Stimulated activated naive CD4-positive, alpha-beta T cell treated with Interleukin-2 at 50 U/mL for 16 hours (primary cell): ENCODE measurements at places on chromosomes 5 and 9.
A peak's percentile ranks its signal among the peaks of the same experiment; 100 is the strongest.

- no peak for DNase-seq
These were observed 9.5 kb downstream of the NUDT2 start for GRCh38 chr9:34338665-34339385.

GRCh38 chr5:110751902-110752762, 13.3 kb downstream of the SLC25A46 start:
- DNase-seq, result peak; percentile 5

DNA sequence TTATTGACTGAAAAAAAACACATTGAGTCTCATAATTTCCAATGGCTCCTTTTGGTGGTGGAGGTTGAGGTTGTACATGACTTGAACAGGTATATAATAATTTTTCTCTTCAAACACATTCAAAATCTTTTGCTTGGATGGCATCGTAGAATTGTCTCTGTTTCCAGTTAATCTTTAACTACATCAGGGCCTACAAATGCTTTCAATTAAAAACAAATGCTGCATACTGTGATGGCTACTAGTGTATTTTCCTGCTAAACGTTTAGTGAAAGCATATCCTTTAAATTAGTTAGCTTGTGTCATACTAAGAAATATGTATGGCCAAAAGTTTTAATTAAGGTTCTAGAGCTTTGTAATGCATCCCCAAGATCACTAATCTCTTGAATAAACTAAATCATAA, 313.8 kb downstream of the SLF1 start:
- no peak for DNase-seq

GRCh38 chr5:68420476-68421344, 205.2 kb downstream of the PIK3R1 start:
- no peak for DNase-seq

DNA sequence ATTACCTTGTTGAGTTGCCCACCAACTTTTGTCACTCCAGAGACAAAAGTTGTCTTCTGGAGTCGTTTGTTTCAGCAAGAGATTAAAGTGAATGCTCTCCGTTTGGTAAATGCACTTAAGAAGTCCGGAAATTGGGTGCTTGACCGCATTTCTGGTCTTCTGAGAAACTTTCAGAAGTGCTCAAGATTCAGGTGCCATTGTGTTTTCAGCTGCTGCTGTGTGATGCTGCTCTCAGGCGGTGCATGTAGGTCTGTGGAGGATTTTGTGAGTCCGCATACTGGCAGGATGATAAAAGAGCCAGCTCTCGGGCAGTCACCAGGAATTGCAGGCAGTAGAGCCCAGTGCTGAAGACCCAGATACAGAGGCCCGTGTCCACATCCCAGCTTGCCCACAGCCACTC, 5.9 kb upstream of the NFIL3 start:
- no peak for DNase-seq

DNA sequence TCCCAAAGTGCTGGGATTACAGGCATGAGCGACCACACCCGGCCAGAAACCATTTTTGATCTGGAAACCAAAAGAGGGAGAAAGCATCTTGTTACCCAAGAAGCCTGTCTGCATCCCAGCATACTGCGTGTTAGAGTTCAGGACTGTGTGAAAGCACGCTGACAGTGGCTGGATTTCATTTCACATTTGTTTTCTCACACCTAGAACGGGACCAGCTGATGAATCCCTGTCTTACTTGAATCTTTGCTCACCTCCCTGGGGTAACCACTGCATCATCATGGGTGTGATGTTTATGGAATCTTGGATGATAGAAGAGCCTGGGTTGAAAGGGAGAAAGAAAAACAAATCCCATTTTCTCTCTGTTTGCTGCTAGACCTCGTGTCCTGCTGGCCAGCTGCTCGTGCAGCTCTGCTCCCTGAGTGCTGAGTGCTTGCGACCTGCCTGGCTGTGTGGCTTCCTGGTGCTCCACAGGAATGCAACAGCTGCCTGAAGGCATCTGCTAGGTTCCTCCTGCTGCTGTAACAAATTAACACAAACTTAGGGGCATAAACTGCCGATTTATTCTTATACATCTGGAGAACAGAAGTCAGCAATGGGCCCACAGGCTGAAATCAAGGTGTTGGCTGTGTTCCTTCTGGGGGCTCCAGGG, 378.3 kb upstream of the DAP start:
- no peak for DNase-seq

DNA sequence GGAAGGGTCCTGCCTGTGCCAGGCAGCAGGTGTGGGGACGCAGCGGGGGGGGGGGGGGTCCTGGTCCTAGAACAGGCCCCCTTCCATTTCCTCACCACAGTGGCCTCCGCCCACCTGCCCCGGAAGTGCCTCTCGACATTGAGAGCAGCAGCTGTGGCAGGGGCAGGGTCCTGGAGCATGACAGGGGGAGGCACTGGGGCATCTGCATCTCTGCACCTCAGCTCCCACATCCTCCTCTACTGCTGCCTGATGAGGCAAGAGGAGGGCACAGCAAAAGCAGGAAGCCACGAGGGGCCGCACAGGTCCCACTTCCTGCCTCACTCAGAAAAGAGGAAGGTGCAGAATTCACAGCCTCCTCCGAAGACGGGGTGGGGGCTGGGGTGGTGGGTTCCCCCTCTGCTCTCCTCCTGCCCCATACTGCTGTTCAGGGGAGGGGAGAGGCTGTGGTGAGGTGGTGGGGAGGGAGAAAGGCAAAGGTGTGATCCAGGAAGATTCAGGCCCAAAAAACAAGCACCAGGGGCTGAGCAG, 14.8 kb downstream of the AKNA start:
- DNase-seq, result peak; percentile 75

- no peak for DNase-seq
These were observed 13.7 kb upstream of the MTAP start for GRCh38 chr9:21788752-21789151.

GRCh38 chr5:145811834-145812625, 23.1 kb downstream of the PRELID2 start:
- DNase-seq, result no peak

DNA sequence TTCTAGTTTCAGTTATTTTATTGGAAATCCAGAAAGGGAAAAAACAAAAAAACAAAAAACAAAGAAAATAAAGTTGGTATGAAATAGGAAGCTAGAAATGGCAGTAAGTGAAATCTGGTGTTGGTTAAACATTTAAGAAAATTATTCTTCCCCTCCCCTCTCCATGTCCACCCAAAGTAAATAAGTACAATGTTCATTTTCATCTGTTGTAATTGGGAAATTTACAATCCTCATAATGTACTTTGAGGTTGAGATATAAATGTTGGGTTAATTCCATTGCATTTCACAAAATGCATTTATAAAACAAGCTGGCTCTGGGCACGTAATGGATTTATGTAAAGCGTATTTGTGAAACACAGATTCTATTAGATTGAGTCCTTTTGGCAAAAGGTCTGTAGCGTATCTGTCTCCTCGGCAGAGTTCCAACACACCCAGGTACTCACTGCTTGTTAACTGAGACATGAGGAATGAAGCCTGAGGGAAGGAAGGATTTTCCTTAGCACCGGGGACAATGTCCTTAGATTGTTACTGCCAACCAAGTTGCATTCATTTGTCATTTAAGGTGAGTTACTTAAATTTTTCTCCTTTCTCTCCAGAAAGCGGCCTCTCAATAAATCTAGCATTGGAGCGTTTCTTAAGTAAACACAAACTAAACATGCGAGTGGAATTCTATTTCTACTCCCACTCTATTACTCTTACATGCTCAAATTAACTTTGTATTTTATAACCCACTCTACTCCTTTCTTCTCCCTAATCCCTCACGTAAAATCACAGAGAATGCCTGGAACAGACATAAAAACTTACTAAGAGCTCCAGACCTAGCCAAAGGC, 912.3 kb upstream of the WWC1 start:
- no peak for DNase-seq

- DNase-seq, result no peak
These were observed 9.3 kb downstream of the PHF2 start for GRCh38 chr9:93585695-93586094.

DNA sequence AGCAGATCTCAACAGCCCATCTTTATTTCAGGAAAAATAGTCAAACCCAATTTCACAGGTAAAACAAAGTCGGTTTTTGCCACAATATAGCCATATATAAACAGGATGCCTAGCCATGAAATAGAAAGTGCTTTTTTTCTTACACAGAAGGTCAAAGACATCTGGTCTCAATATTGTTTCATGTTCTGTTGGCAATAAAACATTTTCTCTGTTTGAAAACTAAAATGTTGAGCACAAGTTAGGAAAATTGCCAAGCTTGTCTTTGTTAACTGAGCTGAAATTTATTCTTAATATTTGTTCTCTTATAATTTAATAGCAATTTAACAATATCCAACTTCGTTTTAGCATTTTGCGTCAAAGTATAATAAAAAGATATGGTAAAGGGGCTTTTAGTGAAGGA, 673.4 kb downstream of the DTWD2 start:
- DNase-seq, result no peak

GRCh38 chr5:143040622-143041021, 270.4 kb downstream of the ARHGAP26 start:
- DNase-seq, result no peak

DNA sequence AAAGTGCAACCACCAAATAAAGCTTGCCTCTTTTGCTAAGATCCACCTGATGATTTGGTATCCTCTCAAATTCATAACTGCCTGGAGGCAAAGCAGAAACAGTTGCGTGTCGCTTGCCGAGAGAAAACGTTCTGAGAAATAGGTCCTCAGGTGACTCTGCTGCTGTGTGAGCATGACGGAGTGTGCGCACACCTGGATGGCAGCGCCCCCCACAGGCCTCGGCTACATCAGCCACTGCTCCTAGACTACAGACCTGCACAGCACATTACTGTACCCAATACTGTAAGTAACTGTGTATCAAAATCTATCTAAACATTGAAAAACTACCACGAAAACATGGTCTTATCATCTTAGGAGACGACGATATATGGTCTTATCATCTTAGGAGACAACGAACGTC, 87.4 kb downstream of the CAMSAP1 start:
- DNase-seq, result no peak

DNA sequence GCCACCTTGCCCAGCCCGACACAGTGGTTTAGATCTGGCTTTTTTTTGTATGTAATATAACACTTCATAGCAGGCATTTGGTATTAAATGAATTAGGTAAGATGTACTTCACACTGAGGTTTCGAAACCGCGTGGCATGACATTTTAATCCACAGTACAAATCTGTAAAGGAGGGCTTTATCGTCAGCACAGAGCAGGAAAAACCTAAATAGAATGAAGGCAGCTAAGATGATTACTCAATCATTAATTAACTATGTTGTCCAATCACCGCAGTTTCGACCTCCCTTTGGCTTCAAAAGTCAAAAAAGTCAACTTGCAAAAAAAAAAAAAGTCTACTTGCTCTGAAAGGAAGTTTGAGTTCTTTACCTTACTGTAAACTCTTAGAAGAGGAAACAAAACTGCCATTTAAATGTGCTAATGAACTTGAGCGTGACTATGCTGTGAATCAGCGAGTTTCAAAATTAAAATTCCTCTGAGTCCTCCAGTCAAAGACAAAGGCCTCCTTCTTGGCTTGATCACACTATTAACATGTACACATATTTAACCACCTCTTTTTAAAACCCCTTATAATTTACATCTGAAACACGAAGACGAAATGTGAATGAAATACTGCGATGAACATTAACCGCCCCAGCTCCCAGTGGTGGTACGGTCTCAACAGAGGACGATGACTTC, 698 bp upstream of the SEC24A start:
- peak; percentile 39 for DNase-seq

DNA sequence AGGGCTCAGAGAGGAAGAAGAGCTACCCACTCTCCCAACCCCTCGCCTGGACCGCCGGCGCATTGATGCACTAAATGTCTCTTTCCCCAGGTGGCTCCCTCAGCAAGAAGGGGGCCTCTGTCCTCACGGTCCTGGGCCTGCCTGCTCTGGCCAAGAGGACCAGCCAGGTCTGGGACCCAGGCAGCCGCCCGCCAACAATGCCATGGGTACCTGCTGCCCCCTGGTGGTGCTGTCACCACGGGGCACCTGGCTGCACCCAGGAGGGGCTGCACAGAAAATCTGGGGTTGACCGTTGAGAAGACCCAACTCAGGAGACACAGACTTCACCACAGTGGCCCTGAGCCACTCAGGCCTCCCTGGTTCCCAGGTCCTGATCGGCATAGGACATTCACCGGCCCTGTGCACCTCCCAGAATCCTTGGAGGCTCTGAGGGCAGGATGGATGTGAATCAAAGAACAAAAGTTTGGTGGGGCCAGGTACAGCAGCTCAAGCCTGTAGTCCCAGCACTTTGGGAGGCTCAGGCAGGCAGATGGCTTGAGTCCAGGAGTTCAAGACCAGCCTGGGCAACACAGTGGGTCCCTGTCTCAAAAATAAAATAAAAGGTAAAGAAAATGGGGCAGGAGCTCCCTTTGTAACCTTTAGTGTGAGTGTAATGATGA, 2.4 kb upstream of the VAV2 start:
- DNase-seq, result peak; percentile 68

- no peak for DNase-seq
These were observed 50.9 kb downstream of the BOD1 start for GRCh38 chr5:173565491-173566072.

GRCh38 chr9:101586651-101587050, 8.1 kb downstream of the PPP3R2 start:
- no peak for DNase-seq

DNA sequence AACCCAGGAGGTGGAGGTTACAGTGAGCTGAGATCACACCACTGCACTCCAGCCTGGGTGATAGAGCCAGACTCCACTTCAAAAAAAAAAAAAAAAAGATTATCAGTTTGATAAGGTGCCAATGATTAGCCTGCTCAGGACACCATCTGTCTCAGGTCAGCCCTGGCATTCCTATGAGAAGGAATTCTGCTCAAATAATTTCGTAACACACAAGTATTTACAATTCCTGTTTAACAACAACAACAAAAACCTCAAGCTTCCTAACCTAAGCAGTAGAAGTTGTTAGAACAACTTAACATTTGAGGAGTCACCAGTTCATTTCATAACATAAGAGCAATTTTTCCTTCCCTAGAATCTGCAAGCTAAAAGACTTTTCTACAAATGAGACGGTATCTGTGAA, 85.0 kb downstream of the LHFPL2 start:
- no peak for DNase-seq

- DNase-seq, result no peak
These were observed 2.1 kb downstream of the MAMDC4 start for GRCh38 chr9:136854113-136854841.

- no peak for DNase-seq
These were observed 13.8 kb upstream of the CTSL start for GRCh38 chr9:87711857-87712800.

- DNase-seq, result no peak
These were observed 26.8 kb downstream of the ASS1 start for GRCh38 chr9:130471411-130472183.

- no peak for DNase-seq
These were observed 243.9 kb upstream of the ATP10B start for GRCh38 chr5:161095953-161096352.
